Activated T-cell treated with anti-CD3 and anti-CD28 coated beads, Interleukin-2, amount 50 U/mL, for 72 hours (primary cell): ENCODE measurements at places on chromosomes 2 and 18. TPM values are rescaled to one million over a fixed set of nuclear protein-coding genes. Genes with fewer than 3 reads are reported as not detected.
A peak's percentile ranks its signal among the peaks of the same experiment; 100 is the strongest.

DNA sequence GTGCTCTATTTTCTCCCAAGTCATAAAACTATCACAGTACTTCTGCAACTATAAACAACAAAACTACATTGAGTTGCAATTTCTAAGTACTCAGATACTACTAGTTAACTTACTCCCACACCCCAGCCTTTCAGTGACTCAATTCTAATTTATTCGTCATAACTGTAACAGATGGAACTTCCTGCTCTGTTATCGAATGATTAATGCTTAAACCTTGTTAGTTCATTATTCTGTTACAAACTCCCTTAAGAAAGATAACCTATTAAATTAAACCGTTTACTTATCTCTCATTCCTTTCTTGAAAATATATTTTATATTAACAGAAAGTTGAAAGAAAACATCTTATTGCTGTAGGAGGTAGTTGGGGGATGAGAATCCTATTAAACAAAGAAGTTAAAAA, 17.0 kb downstream of the TNFAIP6 start:
- peak overlapping the region; percentile 9 for H3K27ac ChIP-seq
- peaks cover 5% of the 10 kb centered on the region for H3K4me1 ChIP-seq
- no peaks in the 10 kb centered on the region for H3K27me3 ChIP-seq
- no peak overlapping the region for H3K4me3 ChIP-seq
- DNase-seq, result peak; percentile 3
- H3K36me3 ChIP-seq, result no peaks in the 10 kb centered on the region

The RRM2 gene
- total RNA-seq, result 222 TPM

DNA sequence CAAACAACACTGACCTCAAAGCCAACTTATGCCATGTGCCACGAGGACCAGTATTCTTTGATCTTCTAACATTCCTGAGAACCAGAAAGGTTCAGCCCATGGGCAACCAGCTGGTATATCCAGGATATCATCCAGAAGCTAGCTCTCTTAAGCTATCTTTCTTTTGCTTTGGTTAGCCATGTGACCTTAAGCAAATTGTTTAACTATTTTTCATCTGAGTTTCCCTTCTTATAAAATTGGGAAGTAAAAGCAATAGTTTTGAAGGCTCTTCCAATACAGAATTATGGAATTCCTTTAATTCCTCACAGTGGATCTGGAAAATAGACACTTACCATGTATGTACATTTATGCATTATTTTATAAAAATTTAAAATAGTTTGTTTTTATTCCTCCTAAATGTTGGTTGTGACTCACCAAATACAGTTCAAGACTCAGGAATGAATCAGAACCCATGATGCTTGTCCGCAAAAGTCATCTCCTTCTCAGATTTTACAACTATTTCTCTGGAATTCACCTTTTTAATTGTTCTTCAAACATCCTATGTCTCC, 435.7 kb downstream of the ZEB2 start:
- no peak for DNase-seq
- peaks cover 7% of the 10 kb centered on the region for H3K36me3 ChIP-seq
- no peak overlapping the region for H3K4me3 ChIP-seq
- peaks cover 14% of the 10 kb centered on the region for H3K4me1 ChIP-seq

The SMAD7 gene
- 14.9 TPM for total RNA-seq

DNA sequence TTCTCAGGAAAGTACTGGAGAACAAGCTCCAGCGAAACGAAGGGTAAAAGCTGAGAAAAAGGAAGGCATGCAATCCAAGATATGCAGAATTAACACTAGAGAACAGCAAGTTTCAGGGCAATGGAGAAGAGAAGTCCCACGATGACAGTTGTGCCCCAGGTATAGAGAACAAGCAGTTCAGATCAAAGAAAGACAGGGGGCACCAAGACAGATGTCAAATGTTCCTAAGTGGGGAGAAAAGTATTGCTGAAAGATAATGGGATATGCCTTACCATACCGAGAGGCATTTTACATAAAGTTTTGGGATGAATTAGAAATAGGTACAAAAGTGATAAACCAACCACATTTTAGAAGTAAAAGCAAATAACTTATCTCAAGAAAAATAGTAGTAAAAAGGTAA, 79.1 kb upstream of the UBE2E3 start:
- DNase-seq, result no peak
- no peaks in the 10 kb centered on the region for H3K36me3 ChIP-seq
- H3K4me1 ChIP-seq, result no peaks in the 10 kb centered on the region
- H3K4me3 ChIP-seq, result no peak overlapping the region
- H3K27me3 ChIP-seq, result peaks cover 27% of the 10 kb centered on the region
- no peak overlapping the region for H3K27ac ChIP-seq

DNA sequence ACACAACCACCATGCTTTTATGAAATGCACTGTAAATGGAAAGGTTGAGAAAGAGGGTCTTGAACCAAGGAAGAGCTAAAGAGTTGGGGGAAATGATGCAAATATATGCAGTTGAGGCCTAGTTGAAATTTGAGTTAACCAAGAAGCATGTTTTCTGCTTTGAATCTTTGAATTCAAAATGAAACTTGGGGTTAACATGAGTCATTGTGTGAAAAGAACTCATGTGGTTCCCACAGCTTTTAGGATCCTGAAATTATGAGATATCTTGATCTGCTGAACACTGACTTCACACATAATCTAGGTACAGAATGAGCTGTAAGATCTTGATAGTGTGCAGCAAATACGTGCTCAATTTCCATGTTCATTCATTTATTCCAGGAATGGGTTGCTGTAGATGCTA, 422.9 kb upstream of the TRIB2 start:
- DNase-seq, result peak; percentile 13
- H3K27ac ChIP-seq, result peak overlapping the region; percentile 66

The CAPN14 gene
- total RNA-seq, result 0.65 TPM

The MARCHF7 gene
- 104 TPM for total RNA-seq

- no peak overlapping the region for H3K27ac ChIP-seq
- peaks cover 8% of the 10 kb centered on the region for H3K27me3 ChIP-seq
- no peaks in the 10 kb centered on the region for H3K36me3 ChIP-seq
- H3K4me3 ChIP-seq, result no peak overlapping the region
Measured at GRCh38 chr18:21914739-21915319, 174.2 kb downstream of the MIB1 start.

The SLC5A7 gene
- total RNA-seq, result not detected

- no peak for DNase-seq
- no peak overlapping the region for H3K27ac ChIP-seq
- no peak overlapping the region for H3K4me3 ChIP-seq
- H3K27me3 ChIP-seq, result no peaks in the 10 kb centered on the region
Measured at GRCh38 chr2:129080715-129081476, 762.2 kb upstream of the HS6ST1 start.

GRCh38 chr18:22283116-22283395, 113.7 kb downstream of the GATA6 start:
- H3K27ac ChIP-seq, result peak overlapping the region; percentile 94
- DNase-seq, result no peak
- peaks cover 1% of the 10 kb centered on the region for H3K36me3 ChIP-seq
- H3K4me3 ChIP-seq, result no peak overlapping the region
- no peaks in the 10 kb centered on the region for H3K4me1 ChIP-seq

- no peaks in the 10 kb centered on the region for H3K36me3 ChIP-seq
- H3K4me1 ChIP-seq, result peaks cover 6% of the 10 kb centered on the region
Measured at GRCh38 chr2:54394392-54394791, 61.7 kb upstream of the SPTBN1 start.

The EIF2AK2 gene
- total RNA-seq, result 30.1 TPM

DNA sequence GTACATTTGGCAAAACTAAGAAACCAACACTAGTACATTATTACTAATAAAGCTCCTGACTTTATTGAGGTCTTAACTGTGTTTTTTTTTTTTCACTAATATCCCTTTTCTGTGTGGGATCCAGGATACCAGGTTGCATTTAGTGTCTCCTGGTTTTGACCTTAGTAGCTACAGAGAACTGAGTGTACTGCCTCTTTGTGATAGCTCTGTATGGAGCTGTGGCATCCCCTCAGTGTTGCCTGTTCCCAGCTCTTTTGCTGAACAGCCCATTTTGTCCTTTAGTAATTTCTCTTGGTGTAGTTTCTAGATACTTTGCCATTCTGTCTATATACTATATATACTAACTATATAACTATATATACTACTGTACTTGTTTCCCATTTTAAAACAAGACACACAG, 31.6 kb downstream of the KCMF1 start:
- peak overlapping the region; percentile 63 for H3K27ac ChIP-seq
- no peaks in the 10 kb centered on the region for H3K27me3 ChIP-seq
- H3K4me1 ChIP-seq, result peaks cover 84% of the 10 kb centered on the region
- DNase-seq, result no peak
- no peak overlapping the region for H3K4me3 ChIP-seq

DNA sequence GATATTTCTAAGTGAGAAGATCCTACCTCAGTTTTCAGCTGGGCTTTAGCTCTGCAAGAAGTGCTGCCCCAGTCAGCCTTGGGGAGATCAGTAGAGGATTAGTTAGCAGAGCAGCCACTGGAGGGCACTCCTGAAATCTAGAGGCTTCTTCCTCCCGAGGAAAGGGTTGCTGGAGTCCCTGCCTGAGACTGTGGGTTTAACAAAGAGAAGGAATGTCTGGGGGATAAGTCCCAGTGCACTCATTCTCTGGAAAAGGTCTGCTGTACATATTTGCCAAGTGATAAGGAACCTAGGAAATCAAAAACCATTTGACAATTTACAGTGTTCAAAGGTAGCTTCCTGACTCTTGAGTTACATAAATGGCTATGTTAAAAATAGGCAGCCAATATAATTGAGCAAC, 207.2 kb downstream of the SLC8A1 start:
- H3K4me1 ChIP-seq, result peaks cover 5% of the 10 kb centered on the region
- no peaks in the 10 kb centered on the region for H3K36me3 ChIP-seq
- H3K27me3 ChIP-seq, result no peaks in the 10 kb centered on the region
- DNase-seq, result peak; percentile 6
- H3K4me3 ChIP-seq, result no peak overlapping the region
- H3K27ac ChIP-seq, result no peak overlapping the region

DNA sequence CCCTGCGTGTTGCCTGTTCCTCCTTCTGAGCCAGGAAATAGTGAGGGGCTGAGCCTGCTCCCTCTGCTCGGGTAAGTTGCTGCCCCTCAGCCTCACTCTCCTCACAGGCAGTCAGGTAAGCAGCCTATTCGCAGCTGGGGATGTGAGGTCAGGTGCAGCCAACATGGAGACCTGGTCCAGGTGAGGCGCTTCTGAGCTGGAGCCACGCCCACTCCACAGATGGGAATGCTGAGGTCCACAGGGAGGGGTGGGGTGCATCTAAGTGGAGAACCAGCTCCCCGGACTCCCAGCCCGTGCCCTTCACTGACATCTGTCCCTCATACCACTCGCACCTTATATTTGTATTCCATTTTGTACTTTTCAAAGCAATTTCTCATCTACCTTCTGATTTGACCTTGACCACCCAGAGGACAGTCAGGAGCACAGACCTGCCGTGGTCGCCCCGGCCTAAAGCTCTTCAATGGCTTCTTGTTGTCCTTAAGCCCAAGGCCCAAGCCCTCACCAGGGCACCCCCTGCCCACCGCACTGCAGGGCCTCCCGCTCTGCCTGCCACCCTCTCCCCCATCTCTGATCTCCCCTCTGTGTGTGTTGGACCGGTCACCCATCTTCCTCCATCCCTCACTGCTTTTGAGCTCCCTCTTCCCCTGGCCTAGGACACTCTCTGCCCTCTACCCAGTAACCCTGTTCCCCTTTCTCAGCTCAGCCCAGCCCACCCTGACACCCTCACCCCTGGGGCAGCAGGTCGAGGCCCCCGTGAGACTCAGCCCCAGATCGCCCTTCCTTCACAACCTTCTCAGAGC, 49.2 kb upstream of the TAF1B start:
- no peak overlapping the region for H3K4me3 ChIP-seq
- no peak overlapping the region for H3K27ac ChIP-seq
- H3K27me3 ChIP-seq, result no peaks in the 10 kb centered on the region

- H3K27ac ChIP-seq, result no peak overlapping the region
- peak overlapping the region; percentile 89 for H3K4me3 ChIP-seq
- DNase-seq, result no peak
- no peaks in the 10 kb centered on the region for H3K36me3 ChIP-seq
- H3K4me1 ChIP-seq, result peaks cover 47% of the 10 kb centered on the region
- H3K27me3 ChIP-seq, result peaks cover 17% of the 10 kb centered on the region
Measured at GRCh38 chr2:110679337-110679707, 1.5 kb upstream of the BUB1 start.

DNA sequence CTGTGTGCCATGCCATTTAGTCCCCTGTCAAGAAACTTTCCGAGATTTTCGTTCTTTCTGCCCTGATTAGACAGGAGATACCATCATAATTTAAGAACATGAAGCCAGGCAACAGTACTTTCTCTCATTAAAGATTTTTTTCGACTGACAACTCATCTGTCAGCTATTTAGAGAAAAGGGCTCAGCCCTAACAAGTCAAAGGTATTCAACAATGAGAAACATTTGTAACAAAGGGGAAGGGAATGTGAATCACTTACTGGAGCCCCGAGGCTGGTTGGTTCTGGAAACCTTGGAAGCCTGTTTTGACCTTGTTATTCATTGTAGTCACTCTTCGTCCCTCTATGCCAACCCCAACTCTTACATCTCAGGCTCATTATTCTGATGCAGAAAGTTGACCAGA, 199.4 kb downstream of the SPP2 start:
- H3K27me3 ChIP-seq, result no peaks in the 10 kb centered on the region
- no peak overlapping the region for H3K4me3 ChIP-seq
- no peak overlapping the region for H3K27ac ChIP-seq
- DNase-seq, result no peak
- no peaks in the 10 kb centered on the region for H3K4me1 ChIP-seq

DNA sequence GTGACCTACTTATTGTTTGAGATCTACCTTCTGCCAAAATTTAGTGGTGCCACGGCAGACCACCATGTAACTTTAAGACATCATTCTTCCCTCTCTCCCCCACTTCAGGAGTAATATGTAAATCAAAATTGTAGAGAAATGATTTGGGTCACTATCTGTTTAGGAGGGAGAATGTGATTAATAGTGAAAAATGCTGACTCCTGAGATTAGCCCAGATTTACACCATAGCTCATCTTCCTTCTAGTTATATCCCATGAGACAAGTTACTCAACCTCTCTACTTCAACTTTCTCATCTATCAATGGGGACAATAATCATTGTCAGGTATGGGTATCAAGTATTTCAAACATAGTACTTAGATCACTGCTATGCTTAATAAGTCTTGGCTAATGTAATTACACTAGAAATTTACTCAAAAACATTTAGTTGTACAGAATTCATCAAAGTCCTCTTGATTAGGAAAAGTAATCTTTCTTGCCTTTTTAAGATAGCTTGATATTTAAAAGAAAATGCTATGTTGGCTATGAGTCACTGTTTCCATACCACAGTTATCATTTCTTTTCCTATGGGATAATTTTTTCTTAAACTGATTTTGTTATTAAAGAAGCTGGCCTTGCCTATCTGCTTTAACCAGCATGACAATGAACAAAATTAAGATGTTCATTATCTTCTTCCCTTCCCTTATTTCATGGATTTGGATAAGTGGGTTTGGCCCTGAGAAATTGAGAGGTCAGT, 1038.9 kb upstream of the ZEB2 start:
- no peaks in the 10 kb centered on the region for H3K36me3 ChIP-seq
- no peaks in the 10 kb centered on the region for H3K4me1 ChIP-seq
- no peaks in the 10 kb centered on the region for H3K27me3 ChIP-seq
- H3K27ac ChIP-seq, result no peak overlapping the region
- DNase-seq, result no peak
- H3K4me3 ChIP-seq, result no peak overlapping the region

The LIMS4 gene
- 1.1 TPM for total RNA-seq
